ENCODE measurements at places on chromosomes 7 and 10.
A peak's percentile ranks its signal among the peaks of the same experiment; 100 is the strongest.

GRCh38 chr10:102230264-102230860 lies 4.3 kb downstream of the ELOVL3 start:
- DNase-seq = peak; percentile 90

DNA sequence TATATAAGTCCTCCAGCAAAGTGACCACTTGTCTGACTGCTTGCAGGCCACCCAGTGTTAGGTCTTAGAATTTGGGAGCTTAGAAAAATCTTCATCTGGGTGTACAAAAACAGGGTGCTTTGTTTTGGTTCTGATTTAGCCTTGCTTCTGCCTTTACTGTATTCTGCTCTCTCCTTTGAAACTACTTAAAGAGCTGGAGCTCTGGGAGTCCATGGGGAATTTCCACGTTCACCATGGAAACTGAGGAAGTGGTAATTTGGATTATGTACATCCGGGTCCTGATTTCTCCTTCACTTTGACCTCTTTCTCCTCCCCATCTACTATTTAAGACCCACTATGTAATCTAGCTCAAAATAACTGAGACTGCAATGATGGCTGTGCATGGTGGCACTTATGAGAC lies 103.0 kb downstream of the JAZF1 start:
- no peak for DNase-seq

GRCh38 chr7:3951316-3952055 lies 650.4 kb downstream of the SDK1 start:
- no peak for DNase-seq

GRCh38 chr10:113292086-113292485 lies 260.8 kb upstream of the HABP2 start:
- DNase-seq = no peak

DNA sequence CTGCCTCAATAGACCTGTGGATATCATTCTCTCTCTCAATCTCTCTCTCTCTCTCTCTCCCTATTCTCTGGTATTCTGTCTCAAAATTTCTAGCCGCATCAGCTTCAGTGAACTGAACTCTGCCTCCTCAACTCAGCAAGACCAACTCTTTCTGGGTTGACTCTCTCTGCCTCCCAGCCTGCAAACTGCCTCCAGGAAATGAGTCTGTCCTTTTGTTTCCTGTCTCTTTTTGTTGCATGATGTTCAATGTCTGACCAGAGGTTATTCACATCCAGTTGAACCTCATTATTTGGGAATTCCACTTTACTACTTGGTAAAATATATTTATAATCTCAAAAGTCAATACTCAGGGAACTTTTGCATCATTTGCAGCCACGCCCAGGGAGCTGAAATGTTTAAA lies 682.7 kb upstream of the FZD8 start:
- no peak for DNase-seq

DNA sequence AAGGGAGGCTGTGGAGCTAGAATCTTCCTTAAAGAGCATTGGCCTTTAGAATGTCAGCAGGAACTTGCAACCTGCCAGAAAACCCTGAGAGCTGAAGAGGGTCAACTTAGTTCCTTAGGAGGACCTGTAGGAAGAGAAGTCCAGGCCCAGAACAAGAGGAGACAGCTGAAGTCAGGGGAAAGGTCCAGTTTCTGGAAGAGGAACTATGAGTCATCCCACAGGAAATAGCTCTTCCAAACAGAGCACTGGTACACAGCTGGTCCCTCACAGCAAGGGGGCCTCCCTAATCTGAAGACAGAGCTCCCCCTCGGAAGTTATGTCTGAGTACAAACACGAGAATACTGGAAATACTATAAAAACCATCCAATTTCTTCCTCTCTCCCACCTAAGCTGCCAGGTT lies 98.9 kb downstream of the HERPUD2 start:
- no peak for DNase-seq

GRCh38 chr7:19526639-19527038 lies 182.2 kb downstream of the POLR1F start:
- no peak for DNase-seq

DNA sequence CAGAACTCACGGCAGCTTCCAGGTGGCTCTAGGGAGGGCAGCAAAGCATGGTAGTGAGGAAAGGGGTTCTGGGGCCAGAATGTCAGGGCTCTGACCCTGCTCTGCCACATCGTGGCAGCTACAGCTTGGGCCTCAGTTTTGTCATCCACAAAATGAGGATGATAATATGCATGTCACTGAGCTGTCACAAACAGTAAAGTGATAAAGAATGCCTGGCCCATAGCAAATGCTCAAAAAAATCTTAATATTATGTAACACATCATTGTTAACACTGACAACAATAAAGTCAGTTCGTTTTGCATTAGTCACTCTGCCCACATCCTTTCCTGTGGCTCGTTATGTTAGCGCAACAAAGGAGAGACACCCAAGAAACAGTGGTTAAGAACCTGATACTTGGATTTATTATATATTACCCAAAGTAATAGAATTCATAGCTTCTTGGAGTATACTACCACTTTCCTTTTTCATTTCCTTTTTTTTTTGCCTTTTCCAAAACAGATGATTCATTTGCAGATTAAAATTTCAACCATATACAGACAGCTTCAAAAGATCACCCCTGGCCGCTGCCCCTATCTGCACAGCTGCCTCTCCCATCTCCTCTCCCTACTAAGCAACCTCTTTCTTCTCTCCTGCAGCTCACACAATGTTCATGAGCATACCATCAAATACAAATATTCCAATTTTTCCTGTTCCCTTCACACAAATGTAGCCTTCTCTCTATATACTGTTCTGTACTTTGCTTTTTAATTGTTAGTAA lies 45.5 kb upstream of the DDC start:
- DNase-seq = no peak

GRCh38 chr7:2245883-2246675 lies 4.1 kb downstream of the NUDT1 start:
- no peak for DNase-seq

DNA sequence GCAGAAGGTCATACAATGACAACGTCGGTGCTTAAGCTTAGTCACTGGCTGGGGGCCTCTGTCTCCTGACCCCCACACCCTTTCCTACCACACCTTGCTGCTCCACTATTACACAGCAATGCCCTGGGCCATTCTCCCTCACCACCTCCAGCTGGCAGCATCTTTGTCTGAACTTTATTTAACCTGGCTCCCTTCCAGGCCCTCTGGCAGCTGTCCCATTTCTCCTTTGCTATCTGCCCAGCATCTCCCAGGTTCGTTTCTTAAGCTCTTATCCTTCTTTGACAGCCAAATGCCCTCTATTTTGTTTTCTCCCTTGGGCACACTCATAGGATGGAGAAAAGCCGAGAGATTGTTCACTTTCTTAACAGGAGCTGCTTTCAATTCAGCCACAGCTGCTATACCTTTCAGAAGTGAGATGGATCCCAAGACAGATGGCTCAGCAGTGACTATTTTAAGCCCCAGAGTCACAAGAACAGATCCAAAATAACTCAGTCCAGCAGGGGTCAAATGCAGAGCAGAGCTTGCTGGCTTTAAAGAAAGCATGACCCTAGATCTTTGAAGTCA lies 1277.1 kb upstream of the AUTS2 start:
- DNase-seq = no peak

GRCh38 chr7:55099066-55099820 lies 80.4 kb downstream of the EGFR start:
- DNase-seq = no peak

- no peak for DNase-seq
Measured at GRCh38 chr10:71973777-71974488, 9.7 kb downstream of the CHST3 start.

DNA sequence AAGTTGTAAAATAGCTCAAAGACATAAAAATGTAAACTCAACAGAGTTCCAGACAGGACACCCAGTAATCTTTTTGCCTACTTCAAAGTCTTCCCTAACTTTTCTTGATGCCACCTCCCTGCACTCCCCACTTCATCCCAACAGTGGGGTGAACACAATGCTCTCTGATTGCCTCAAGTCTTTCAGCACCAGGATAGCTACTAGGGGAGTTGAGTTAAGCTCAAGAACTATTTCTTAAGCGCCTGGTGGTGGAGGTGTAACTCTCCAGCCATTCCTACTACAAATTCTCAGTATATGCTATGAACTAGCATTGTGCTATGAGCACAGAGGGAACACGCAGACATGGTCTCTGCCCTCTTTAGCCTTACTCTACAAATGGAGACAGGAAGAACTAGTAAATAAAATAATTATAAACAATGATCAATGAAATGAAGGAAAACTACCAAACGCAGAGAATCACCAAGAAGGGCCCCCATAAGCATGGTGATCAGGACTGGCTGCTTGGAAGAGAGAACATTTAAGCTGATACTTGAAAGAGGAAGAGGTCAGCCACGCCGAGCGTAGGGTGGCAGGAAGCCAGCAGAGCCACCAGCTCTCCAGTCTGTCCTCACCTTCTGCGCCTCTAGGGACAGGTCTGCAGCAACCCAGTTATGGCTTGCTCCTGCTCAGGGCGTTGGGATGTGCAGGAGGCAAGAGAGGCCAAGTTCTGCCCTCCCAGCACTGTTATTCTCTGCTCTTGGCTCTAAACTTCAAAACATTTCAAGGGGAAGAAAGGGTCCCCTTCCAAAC lies 16.7 kb upstream of the FRA10AC1 start:
- peak; percentile 30 for DNase-seq

- peak; percentile 83 for DNase-seq
Measured at GRCh38 chr7:31735991-31736982, 49.3 kb downstream of the PPP1R17 start.

- DNase-seq = no peak
Measured at GRCh38 chr7:4437916-4438315, 244.2 kb upstream of the FOXK1 start.

DNA sequence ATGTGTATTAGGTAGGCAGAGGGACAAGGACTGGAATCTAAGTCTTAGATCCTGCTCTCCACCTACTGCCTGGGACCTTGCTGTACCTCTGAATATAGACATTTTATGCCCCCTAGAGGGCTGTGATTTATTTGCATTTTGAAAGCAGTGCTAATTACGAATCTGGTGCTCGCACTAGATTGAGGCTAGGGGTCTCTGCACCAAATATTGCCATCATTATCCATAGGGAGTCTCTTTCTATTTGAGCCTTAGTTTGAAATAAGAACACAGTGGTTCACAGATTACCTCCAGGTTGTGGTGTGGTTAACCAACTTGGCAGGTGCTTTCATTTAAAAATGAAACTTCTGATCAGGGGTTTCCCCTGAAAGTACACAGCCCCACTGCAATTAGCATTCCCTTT lies 41.8 kb downstream of the CNNM1 start:
- DNase-seq = peak; percentile 32

DNA sequence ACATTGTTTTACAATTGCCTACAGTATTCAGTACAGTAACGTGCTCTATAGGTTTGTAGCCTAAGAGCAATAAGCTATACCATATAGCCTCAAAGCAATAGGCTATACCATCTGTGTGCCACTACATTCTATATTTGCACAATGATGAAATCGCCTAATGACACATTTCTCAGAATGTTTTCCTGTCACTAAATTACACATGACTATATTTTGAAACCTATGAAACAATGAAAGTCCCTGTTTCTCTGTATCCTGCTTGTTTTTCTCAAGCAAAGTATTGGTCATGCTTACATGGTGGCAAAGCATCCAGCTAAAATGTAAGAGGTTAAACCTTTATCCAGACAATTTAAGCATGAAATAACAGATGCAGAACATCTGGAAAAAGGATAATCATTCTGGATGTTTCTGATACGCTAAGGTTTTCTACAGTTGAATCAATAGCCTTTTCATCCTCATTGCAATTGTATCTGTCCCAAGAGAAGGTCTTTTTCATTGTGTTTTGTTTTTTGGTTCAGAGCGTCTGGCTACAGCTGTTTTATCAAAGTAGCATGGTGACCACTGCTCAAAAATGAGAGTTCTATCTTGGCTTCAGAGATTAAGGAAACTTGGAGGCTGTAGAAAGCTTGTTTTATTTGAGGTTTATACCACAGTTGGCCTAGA lies 81.7 kb downstream of the CSTF2T start:
- DNase-seq = no peak

- peak; percentile 14 for DNase-seq
Measured at GRCh38 chr10:62636825-62637248, 167.7 kb upstream of the ADO start.

GRCh38 chr7:114941692-114942091 lies 19.8 kb downstream of the MDFIC start:
- DNase-seq = no peak

GRCh38 chr10:88968391-88968790 lies 15.8 kb upstream of the ACTA2 start:
- no peak for DNase-seq

DNA sequence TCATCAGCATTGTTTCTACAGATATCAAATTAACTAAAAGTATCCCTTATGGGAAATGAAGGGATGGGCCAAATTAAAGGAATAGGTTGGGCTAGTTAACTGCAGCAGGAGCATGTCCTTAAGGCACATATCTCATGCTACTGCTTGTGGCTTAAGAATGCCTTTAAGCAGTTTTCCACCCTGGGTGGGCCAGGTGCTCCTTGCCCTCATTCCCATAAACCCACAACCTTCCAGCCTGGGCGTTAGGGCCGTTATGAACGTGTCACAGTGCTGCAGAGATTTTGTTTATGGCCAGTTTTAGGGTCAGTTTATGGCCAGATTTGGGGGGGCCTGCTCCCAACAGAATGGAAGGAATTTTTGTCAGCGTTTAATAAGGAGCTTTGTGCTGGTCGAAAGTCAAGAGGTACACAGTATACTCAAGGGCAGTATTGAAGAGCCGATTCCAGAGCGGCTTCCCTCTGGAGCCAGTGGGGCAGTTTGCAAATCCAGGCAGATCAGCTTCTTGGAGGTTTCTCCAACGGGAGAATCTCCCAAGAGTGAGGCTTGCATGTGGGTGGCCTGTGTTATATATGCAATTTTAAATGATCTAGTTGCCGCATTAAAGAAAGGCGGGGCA lies 7.7 kb downstream of the PFKP start:
- no peak for DNase-seq

DNA sequence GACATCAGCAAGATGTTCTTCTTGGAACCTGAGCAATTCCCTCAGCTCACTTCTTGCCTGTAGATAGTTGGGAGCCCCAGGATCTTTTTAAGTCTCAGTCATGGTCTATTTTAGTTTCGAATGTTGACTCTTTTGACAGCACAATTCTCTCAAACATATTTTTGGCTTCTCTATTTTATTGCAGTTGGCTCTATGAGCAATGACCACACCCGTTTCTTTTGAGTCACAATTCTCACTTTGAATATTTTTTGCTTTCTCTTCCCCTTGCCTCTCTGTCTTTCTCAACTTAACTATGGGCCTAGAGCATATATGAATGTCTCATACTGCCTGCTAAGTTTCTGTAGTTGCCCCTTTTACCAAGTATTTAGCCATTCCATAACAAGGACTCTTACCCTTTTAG lies 222.8 kb downstream of the PTN start:
- no peak for DNase-seq

GRCh38 chr7:158102897-158103296 lies 484.7 kb downstream of the PTPRN2 start:
- DNase-seq = no peak

DNA sequence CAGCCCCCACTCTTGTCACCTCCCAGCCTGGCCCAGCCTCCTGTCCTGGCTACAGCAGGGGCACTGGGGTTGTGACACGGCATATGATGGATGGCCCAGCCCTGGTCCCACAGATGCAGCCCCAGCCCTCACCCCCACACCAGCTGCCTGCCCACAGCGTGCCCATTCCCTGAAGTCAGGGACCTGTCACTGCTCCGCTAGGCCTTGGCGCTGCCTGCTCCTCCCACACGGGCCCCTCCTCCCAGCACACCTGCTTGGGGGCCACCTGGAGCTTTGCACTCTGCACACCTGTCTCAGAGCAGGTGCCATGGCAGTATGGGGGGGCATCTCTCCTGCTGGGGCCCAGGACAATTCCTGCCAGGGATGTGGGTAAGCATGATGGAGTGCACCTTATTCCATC lies 3.5 kb downstream of the GCK start:
- DNase-seq = no peak

- no peak for DNase-seq
Measured at GRCh38 chr7:103487419-103487818, 41.4 kb upstream of the SLC26A5 start.
